ENCODE measurements at places on chromosomes 4 and X.

DNA sequence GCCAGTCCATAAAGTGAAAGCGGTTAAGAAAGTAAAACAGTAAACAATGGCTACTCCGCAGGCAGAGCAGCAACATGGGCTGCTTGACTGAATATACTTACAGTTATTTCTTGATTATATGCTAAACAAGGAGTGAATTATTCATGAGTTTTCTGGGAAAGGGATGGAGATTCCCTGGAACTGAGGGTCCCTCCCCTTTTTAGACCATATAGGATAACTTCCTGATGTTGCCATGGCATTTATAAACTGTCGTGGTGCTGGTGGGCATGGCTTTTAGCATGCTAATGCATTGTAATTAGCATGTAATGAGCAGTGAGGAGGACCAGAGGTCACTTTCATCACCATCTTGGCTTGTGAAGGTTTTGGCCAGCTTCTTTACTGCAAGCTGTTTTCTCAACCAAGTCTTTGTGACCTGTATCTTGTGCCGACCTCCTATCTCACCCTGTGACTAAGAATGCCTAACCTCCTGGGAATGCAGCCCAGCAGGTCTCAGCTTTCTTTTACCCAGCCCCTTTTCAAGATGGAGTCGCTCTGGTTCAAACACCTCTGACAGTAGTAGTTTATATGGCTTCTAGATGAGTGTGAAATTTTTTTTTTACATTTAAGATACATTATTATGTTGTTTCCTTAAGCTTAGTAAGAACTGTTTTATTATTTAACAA is 514.8 kb upstream of the TENM3 start:
- DNase-seq, result no peak

DNA sequence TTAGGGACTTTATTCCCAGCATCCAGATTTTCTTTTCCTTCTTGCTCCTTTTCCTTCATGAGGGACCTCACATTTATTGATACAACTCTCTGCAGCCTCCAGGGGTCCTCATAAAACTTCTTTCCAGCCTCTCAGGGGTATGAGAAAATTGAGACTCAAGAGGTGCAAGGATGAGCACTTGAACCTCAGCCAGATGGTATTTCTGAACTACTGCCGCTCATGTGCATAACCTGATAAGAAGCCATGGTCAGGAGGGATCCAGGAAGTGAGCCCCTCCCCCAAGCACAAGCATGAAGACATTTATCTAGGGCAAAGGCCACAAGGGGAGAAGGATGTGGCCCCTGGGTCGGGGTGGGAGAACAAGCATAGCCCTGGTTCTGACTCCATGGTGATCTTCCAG is 73.3 kb downstream of the TSPAN7 start:
- DNase-seq, result peak; percentile 87

DNA sequence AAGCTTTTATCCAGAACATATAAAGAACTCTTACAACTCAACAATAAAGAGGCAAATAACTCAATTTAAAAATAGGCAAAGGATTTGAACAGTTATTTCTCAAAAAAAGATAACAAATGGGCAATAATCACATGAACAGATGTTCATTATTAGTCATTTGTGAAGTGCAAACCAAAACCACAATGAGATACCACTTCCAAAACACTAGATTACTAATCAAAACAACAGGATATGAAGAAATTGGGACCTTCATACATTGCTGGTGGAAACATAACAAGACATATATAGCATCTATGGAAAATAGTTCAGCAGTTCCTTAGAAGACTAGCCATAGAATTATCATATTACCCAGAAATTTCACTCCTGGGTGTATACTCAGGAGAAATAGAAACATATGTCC is 224.6 kb downstream of the FBXO8 start:
- peak; percentile 22 for DNase-seq

DNA sequence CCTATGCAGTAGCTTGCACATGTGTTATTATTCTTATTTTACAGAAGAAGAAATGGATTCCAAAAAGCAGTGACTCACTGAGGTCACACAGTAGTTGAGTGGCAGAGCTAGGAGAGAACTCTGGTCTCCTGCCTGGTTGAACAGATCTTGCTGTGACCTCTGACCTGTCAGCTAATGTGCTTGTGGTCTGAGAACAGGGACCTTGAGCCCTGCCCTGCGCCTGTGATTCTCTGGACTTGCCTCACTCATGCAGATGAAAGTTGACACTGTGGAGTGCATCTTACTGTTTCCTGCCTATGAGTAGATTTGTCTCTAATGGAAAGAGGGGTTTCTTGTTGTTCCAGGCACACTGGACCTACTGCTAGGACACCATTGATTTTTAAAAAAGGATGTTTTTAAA is 32.3 kb downstream of the ETNPPL start:
- DNase-seq, result no peak

- peak; percentile 5 for DNase-seq
These were observed 502.3 kb upstream of the DIAPH2 start for GRCh38 chrX:96182366-96182765.

DNA sequence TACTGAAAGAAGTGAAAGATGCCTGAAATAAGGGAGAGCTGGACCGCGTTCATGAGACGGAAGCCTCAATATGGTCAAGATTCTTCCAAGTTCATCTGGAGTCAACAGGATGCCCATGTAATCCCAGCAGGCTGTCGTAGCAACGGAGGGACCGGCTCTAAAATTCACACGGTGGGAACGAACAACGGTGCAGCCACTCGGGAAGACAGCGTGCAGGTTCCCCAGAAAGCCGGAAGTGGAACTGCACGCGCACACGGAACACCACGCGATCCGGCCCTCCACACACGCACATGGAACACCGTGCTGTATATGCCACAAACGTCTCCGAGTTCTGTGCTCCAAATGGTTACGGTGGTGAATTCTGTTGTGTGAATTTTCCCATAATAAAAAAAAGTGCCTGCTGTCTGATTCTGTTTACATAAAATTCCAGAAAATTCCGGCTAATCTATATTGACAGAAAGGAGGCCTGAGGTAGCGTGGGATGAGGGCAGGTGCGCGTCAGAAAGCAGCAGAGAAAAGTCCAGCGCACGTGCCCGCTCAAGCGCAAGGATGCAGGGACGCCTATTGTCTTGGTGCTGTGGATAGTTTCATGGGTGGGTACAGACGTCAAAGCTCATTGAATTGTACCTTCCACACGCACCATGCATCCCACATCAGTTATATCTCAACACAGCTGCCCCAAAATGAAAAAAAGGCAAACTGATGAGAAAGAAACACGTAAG is 31.2 kb downstream of the PPP2R3B start:
- no peak for DNase-seq

DNA sequence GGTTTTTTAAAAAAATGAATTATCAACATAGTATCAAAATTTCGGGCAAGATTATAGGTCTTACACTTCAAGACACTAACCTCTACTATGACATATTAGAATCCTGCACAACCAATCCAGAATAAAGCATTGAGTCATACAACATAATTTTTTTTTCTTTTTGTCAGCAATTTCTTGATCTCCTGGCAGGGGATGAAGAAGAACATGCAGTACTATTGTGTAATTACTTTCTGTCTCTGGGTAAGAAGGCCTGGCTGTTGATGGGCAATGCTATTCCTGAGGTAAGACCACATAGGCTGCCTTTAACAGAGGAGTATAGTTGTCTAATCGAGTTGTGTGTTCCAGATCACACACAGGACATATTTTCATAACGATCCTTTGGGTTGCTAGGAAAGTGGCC is 67.5 kb downstream of the FBXL5 start:
- DNase-seq, result no peak

- no peak for DNase-seq
These were observed 752.9 kb upstream of the CT83 start for GRCh38 chrX:117215683-117216082.

All from hematopoietic multipotent progenitor cell treated with erythropoietin and hydrocortisone succinate and interleukin-3 and kit ligand, for 6 days (in vitro differentiated cells).